ENCODE measurements at places on chromosomes 2 and 18.

- DNase-seq, result no peak
These were observed 17.1 kb upstream of the CAVIN2 start for GRCh38 chr2:191863988-191864387.

GRCh38 chr2:150320608-150321007 lies 166.9 kb downstream of the RND3 start:
- DNase-seq, result no peak

GRCh38 chr2:27901234-27901633 lies 10.7 kb downstream of the BABAM2 start:
- no peak for DNase-seq

- no peak for DNase-seq
These were observed 50.7 kb downstream of the TRIP12 start for GRCh38 chr2:229870903-229871656.

All from GDM1 (cell line).